ENCODE measurements at places on chromosomes 5 and 9.

- DNase-seq, result no peak
These were observed 7.5 kb downstream of the TDRD7 start for GRCh38 chr9:97419309-97419867.

DNA sequence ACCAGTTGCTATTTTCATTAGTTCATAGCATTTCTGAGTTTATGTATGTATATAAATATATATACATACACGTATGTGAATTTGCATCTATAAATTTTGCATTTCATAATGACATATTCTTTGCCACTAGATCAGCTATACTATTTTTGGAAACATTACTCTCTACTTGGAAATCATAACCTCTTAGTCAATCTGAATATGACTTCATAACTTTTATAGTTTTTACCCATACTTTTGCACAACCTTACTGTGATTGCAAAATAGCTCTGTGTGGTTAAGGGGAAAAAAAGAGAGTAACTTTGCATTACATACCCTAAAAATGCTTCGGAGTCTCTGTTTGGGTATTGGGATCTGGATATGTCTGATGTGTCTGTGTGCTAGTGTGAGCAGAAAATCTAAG is 44.9 kb upstream of the ADAMTSL1 start:
- DNase-seq, result peak; percentile 48

GRCh38 chr9:13033959-13034693 is 245.4 kb downstream of the MPDZ start:
- peak; percentile 77 for DNase-seq

- DNase-seq, result no peak
These were observed 321.4 kb upstream of the ACTBL2 start for GRCh38 chr5:57804007-57804444.

DNA sequence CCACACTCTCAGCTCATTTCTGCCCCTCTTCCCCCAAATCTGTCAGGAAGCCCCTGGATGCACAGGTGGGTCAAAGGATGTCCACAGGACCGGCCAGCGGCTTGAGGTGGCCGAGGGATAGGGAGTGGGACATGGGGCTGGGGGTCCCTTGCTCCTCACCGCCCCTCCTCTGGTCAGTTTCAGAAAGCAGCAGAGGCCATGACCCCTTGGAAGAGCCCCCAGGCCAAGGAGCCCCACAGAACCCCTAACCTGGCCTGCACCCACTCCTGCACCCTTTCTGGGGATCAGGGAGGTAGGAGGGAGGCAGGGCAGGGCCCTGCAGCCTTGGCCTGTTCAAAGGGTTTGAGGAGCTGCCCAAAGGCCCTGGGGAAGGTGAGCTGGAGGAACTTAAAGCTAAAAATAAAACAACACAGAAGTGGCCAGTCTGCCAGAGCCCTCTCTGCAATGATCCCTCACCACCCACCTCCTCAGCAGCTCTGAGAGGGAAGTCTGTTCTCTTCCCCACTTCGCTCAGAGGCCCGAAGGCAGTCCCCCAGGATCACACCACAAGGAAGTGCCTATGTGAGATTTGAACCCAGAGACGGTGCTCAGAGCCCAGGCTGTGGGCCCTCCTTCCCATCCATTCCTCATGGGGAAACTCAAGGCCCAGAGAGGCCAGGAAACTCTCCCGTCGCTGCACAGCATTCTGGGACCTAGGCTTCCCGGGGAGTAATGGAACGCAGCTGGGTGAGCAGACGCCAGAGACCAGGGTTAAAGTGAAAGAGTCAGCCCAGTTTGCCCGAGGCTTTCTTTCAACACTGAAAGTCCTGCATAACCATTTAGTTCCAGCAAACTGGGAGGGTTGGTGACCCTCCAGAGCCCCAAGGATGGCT is 910 bp downstream of the ENG start:
- DNase-seq, result no peak

DNA sequence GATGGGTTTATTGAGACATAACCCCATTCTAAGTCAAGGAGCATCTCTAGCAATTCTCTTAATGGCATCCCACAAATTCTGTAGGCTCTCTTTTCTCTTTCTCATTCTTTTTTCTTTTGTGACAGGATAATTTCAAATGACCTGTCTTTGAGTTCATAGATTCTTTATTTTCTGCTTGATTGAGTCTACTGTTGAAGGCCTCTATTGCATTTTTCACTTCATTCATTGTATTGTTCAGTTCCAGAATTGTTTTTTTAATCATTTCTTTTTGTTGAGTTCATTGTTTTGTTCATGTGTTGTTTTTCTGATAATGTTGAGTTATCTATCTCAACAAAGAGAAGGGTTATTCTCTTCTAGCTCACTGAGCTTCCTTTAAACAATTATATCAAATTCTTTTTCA is 144.7 kb upstream of the IL12B start:
- no peak for DNase-seq

DNA sequence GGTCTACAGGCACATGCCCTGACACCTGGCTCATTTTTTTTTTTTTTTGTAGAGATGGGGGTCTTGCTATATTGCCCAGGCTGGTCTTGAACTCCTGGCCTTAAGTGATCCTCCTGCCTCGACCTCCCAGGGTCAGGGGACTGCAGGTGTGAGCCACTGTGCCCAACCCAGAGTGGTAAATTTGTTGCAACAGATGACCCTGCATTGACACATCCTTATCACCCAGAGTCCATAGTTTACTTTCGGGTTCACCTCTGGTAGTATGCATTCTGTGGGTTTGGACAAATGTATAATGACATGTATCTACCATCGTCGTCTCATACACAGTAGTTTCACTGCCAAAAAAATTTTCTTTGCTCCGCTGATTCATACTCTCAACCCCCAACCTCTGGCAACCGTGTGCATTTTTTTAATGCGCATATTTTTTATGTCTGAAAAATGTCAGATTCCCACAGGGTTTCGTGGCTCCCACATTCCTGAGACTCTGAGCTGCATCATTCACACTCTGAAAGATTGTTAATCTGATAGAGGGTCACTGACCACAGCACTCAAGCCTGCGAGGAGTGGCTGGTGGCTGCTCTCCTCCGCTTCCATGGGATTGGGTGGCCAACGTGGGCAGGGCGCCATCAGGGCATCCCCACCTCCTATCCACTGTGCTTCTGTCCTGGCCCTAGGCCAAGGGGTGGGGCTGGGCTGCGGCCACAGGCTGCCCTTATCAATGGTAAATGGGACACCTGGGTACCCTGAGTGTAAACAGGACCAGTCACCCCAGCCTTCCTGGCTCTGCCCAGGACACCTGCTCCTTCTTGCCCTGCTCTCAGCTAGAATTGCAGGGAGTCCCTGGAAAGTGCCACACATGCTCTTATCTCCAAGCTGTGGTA is 9.6 kb downstream of the NDST1 start:
- DNase-seq, result no peak

DNA sequence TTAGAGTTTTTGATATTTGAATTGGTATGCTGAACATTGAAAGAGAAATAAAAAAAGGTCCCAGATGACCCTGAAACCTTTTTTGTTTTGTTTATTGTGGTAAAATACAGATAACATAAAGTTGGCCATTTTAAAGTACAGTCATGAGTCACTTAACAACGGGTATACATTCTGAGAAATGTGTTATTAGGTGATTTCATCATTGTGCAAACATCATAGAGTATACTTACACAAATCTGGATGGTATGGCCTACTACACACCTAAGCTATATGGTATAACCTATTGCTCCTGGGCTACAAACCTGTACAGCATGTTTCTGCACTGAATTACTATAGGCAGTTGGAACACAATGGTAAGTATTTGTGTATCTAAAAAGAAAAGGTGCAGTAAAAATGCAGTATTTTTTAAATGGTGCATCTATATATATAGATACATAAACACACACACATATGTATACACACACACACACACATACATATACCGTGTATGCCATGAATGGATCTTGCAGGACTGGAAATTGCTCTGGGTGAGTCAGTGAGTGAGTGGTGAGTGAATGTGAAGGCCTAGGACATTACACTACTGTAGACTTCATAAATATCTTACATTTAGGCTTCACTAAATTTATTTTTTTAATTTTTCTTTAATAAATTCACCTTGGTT is 31.0 kb downstream of the TTC1 start:
- DNase-seq, result no peak

DNA sequence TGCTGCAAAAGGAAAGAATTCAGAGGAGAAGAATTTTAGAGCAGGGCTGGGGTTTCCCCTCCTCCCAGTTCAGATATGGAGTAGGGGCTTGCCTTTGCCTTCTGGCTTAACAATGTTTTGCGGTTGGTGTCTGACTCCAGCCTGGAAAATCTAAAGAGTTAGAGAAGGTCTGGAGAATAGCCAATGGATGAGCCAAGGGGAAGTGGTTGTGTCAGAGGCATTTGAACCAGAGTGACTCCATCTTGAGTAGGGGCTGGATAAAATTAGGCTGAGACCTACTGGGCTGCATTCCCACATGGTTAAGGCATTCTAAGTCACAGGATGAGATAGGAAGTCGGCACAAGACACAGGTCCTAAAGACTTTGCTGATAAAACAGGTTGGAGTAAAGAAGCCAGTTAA is 133.7 kb downstream of the DIRAS2 start:
- DNase-seq, result no peak

- no peak for DNase-seq
These were observed 447.8 kb downstream of the MTRR start for GRCh38 chr5:8316608-8317280.

DNA sequence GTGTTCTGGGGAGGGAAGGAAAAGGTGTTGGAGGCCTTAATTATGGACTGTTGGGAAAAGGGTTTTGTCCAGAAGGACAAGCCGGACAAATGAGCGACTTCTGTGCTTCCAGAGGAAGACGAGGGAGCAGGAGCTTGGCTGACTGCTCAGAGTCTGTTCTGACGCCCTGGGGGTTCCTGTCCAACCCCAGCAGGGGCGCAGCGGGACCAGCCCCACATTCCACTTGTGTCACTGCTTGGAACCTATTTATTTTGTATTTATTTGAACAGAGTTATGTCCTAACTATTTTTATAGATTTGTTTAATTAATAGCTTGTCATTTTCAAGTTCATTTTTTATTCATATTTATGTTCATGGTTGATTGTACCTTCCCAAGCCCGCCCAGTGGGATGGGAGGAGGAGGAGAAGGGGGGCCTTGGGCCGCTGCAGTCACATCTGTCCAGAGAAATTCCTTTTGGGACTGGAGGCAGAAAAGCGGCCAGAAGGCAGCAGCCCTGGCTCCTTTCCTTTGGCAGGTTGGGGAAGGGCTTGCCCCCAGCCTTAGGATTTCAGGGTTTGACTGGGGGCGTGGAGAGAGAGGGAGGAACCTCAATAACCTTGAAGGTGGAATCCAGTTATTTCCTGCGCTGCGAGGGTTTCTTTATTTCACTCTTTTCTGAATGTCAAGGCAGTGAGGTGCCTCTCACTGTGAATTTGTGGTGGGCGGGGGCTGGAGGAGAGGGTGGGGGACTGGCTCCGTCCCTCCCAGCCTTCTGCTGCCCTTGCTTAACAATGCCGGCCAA is 19.1 kb downstream of the PTGES2 start:
- DNase-seq, result no peak

DNA sequence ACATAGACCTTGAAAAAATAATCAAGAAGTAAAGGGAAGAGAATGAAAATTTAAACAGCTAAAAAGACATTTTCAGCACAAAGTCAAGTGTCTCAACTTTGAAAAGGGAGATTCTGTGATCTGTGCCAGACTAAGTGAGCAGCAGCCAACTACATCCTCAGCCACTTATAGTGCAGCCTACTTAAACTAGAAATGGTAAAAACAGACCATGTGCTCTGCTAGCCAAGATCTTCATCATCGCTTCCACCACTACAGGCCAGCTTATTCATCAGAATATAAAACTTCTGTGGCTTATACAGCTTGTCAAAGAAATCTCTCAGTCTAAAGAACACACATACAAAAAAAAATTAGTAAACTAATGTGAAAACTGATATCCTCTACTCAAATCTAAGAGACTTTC is 63.5 kb downstream of the CEMIP2 start:
- DNase-seq, result no peak

- no peak for DNase-seq
These were observed 103.2 kb downstream of the LHFPL2 start for GRCh38 chr5:78545406-78545805.

GRCh38 chr5:87361031-87361445 is 51.7 kb downstream of the CCNH start:
- no peak for DNase-seq

DNA sequence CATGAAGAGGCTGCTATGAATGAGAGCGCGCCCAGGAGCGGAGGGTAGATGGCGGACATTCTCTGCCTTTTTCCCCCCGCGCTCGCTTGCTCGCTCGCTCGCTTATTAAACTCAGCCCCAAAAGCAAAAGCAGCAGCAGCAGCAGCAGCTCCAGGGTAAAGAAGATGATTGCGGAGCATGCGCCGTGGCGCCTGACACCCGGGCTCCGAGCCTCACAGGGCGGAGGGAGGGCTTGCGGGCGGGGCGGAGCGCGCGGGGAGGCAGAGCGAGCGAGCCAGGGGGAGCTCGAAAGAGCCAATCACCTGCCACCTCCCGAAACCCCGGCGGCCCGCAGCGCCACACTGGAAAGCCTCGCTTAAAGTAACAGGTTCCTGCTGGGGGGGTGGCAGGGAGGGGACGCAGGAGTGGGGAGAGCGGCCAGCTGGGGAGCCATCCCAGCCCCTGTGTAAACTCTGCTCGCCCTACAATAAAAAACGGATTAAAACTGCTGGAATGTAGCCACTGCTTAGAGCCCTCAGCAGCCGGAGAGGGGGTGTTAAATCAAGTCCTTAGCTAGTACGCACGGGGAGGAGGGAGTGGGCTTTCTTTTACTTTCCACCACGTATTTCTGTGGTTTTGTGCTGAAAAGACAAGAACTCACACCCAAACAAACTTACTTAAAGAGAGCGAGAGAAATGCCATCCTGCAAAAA is at the start of gene MLLT3:
MLLT3 (minus strand) TSS at position 170 of the 691 bp plus-strand sequence.
- peak; percentile 99 for DNase-seq

DNA sequence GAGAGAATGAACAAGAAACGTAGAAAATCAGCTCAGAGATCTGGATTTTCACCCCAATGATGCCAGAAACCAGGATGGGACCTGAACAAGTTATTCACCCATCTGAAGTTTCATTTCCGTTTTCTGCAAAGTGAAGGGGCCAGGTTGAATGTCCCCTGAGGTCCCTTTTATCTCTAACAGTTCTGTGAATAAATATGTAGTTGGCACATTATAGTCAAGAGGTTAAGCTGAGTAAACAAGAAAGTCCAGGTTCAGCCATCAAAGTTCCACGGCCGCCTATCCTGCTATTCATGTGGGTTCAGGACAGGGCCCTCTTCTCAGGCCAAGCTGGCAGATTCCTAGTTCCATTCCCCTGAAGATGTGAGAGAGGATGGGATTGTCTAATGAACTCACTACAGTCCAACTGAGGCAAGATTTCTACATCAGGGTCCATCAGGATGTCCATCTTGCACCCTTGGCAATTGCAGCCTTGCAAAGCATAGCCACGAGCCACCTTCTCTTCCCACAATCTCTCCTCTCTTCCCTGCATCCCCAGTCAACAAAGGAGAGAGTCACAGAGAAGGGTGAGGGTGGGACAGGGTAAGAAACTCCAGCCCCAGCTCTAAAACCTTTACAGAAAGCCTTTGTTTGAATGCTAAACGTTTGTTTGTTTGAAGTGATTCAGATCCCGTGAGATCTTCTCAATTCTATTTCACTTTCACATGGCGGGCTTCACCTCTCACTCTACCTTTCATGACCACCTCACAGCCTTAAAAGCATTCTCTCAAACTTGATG is 311.0 kb downstream of the SLIT3 start:
- no peak for DNase-seq

All from NB4 (cell line).